Forelimb muscle (tissue), 1 donor: ENCODE measurements at places on chromosomes 3 and 15. TPM values are rescaled to one million over a fixed set of nuclear protein-coding genes. Genes with fewer than 3 reads are reported as not detected.

DNA sequence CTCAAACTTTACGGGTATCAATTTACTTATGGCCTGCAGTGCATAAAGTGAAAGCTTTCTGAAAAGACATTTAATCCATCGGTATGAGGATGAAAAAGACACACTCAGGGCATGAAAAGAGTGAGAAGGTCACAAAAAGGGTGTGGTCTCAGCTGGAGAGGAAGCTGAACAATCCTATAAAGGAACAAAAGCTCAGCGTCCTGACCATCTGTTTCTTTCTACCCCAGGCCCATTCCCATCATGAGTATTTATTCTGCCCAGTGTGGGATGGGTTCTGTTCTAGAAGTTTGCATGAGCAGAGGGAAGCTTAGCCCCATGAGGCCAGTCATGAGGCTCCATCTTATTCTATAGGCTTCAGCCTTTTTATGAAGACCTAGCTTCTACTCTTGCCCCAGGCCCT, 144.6 kb downstream of the LPP start:
- DNase-seq, result no peak

DNA sequence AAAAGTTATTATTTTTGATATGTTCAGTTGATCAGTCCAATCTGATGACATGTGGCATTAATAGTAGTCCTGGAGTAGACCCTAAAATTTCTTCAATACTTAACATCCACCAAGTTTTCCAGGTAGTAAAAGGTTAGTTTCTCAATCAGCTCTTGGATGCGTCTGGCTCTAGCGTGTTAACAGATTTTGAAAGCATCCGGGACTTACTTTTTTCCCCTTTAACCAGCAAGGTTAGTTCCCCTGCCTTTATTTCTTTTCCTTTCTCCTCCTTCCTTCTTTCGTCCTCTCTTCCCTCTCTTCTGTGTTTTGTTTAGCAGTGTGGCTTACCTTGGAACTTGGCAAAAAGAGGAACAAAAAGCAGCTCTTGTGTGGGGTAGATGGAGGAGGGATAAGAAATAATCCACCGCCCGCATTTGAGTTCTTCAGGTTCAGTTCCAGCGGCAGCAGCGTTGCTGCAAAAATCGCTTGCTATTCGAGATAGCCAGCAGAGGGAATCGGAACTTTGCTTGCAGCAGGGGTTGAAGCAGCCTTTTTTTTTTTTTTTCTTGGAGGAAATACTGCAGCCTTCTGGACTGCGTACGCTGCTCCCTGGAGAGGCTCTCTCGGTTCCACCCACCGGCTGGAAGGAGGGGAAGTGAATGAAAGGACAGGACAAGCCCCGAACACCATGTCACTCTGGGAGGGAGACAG, at the start of gene RBMS3:
RBMS3 (plus strand) TSS at position 668 of the 690 bp plus-strand sequence.
- DNase-seq, result peak; percentile 97

- DNase-seq, result no peak
Measured at GRCh38 chr15:101458908-101459578, 30.5 kb downstream of the PCSK6 start.

- DNase-seq, result no peak
Measured at GRCh38 chr15:96054621-96055020, 275.9 kb upstream of the NR2F2 start.

- no peak for DNase-seq
Measured at GRCh38 chr3:42662813-42663535, 9.5 kb downstream of the ZBTB47 start.

- DNase-seq, result no peak
Measured at GRCh38 chr3:110956081-110956480, 115.5 kb upstream of the NECTIN3 start.

DNA sequence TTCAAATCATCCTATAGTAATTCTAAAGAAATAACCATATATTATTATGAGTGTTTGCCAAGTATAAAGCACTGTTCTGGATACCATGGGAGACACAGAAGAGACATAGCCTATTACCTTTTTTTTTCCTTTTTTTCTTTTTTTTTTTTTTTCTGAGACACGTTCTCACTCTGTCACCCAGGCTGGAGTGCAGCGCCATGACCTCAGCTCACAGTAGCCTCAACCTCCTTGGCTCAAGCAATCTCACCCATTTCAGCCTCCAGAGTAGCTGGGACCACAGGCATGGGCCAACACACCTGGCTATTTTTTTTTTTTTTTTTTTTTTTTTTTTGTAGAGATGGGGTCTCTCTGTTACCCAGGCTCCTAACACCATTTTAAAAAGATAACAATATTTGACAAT, 30.9 kb downstream of the CBLB start:
- DNase-seq, result no peak

- no peak for DNase-seq
Measured at GRCh38 chr3:69936266-69936665, 63.3 kb upstream of the SAMMSON start.

DNA sequence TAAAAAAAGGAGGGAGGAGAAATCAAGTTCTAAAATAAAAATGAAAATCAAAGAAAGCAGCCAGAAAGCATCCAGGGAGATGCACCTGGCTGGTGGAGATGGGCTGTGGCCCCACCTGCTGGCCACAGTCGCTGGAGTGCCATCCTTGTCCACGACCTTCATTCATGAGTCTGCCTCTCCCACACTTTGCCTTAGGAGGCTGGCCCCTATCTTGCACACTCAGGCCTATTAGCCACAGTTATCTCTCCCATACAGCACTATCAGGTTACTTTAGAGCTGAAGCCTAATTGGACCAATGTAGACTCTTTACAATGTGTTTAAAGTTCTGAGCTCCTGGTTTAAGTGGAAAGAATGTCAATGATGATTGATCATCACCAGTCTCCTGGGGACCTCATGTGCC, 392.0 kb upstream of the RORA start:
- DNase-seq, result no peak

DNA sequence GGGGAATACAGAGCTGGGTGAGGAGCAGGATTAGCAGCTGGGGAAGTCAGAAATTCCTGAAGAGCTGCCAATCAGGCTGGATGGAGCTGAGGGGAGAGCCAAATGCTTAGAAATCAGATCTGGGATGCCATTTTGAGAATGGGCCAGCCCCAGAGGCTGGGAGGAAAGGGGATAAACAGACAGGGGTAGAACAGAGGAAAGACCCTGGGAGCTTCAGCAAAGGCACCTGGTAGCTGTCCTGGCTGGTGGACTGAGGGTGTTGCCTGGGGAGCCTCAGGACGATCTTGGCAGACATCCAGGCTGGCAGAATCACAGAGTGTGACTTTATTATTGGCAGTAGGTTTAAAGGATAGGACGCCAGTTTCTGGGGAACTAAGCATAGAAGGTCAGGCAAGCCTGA, 97.8 kb downstream of the SQOR start:
- no peak for DNase-seq

DNA sequence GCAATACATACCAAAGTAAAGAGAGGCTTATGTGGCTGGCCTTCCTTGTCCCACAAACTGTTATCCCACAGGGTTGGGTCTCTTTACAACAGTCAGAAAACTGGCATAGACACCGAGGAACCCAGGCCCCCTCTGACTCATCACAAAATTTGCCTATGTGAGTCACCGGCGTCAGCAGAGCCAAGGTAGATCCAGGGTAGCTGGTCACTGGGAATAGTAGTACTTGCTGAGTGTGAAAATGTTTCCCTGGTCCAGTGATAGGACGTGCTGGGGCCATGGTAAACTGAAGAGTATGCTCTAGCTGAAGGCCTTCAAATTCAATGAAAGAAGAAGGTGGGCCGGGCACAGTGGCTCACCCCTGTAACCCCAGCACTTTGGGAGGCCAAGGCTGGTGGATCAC, 27.1 kb upstream of the SKIL start:
- no peak for DNase-seq

GRCh38 chr3:33644582-33644981, 73.5 kb downstream of the CLASP2 start:
- no peak for DNase-seq

GRCh38 chr3:44880284-44880683, 5.9 kb downstream of the TGM4 start:
- DNase-seq, result no peak

DNA sequence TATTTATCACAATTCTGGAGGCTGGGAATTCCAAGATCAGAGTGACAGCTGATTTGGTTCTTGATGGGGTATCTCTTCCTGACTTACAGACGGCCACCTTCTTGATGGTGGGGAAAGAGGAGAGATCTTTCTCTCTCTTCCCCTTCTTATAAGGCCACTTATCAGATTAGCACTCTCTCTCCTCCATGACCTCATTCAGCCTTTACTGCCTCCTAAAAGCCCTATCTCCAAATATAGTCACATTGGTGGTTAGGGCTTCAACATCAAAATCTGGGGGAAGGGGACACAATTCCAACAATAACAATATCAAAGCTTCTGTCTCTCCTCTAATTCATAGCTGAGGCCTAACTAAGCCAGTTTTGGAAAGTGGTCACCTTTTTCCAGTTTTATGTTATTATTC, 91.7 kb upstream of the MBNL1 start:
- no peak for DNase-seq

DNA sequence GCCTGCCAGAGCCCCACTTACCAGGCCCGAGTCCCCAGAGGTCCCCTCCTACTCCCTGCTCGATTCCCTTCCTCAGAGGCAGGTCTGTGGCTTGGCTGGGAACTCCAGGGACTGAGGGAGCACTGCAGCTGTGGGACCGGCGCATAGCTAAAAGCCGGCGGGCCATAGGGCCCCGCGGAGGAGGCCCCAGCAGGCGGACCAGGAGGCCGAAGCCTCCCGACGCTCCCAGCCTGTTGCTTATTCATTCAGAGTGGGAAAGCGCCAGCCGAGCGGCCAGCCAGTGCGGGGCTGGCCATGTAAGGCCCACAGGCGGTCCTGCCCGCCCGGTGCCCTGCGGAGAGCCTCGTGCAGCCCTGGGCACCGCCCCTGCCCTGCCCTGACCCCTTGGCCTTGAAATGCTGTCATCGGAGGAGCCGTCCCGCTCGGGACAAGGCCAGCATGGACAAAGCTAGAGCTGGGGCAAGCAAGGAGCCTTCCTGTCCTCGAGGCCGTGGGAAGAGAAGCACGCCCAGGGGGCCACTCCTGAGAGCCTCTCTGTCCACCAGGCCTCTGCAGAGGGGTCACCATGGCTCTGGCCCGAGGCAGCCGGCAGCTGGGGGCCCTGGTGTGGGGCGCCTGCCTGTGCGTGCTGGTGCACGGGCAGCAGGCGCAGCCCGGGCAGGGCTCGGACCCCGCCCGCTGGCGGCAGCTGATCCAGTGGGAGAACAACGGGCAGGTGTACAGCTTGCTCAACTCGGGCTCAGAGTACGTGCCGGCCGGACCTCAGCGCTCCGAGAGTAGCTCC, at the start of gene LOXL1:
LOXL1 (plus strand) TSS at position 244 of the 784 bp plus-strand sequence; CDS start at position 566, 322 bp downstream.
- DNase-seq, result no peak

GRCh38 chr3:98233468-98233867, 30.6 kb upstream of the OR5H6 start:
- no peak for DNase-seq

- DNase-seq, result no peak
Measured at GRCh38 chr15:70095408-70096214, 2.1 kb downstream of the TLE3 start.

DNA sequence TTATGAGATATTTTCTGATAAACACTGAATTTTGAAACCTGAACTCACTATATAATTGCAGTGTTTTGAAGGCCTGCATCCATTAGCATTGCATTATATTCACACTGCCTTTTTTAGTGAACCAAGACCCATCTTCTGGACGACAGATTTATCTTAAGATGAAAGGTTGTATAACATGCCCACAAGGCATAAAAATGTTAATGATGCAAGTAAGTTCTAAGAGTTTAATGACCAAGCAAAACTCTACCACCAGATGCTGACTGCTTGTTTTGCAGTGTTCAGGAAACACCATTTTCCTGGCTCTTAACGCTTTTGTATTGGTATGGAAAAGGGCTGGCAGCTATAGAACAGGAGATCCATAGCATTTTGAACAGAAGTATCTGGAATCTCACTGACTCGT, 46.1 kb downstream of the USP50 start:
- DNase-seq, result no peak

Gene C2CD4B
- 1.8 TPM for polyA plus RNA-seq

Gene SLCO3A1
- 4.0 TPM for polyA plus RNA-seq

Gene CEP19
- 1.6 TPM for polyA plus RNA-seq

Gene CYFIP1
- polyA plus RNA-seq, result 49.3 TPM

Gene CP
- polyA plus RNA-seq, result 1.3 TPM

Gene OIP5
- 3.1 TPM for polyA plus RNA-seq

Gene OSTN
- polyA plus RNA-seq, result 4.7 TPM
